NCI-H2029 (cell line): ENCODE measurements at places on chromosomes 16 and 17.

- no peak for DNase-seq
Measured at GRCh38 chr17:2695961-2696760, 15.4 kb downstream of the CLUH start.

DNA sequence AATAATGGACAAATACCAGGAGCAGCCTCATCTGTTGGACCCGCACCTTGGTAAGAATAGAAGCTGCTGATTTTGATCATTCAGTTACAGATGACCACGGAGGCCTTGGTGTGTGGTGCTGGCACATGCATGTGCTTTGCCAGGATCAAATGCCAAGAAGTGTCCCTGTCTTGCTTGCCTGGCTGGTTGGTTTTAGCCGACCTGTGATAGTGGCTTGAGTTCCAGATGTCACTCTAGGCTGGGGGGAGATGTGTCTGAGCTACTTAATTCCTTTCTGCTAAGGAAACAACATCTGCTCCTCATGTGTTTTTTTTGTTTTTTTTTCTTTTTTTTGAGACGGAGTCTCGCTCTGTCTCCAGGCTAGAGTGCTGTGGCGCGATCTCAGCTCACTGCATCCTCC is 4.3 kb downstream of the TBCD start:
- no peak for DNase-seq

DNA sequence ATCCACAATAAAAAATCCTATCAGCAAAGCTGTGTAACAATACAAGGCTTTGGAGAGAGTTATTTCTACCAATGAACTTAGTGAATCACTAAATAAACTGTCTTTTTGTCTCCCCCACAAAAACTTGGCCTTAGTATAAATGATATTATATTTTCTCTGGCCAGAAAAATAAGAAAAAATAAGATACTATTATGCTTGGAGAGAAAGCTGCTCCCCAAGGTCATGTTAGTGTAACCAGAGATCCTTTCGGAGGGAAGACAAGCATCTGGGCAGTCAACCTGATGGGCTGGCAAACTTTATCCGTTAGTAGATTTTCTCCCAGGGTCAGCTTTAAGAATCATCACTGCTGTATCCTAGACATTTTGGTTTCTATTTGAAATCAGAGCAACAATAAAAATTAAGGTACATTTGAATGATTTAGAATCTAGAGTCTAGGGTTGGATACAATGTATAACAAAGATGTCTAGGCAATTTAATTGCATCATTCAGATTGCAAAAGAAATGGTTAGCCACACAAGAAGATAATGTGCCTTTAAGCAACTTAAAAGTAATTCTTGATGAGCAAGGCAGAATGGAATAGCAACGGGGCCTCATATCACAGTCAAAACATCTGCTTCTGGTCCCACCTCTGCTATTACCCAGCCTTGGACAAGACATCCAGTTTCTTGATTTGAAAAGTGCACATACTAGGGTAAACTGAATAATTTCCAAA is 280.4 kb downstream of the SLC39A11 start:
- DNase-seq = no peak

- DNase-seq = no peak
Measured at GRCh38 chr17:38556239-38556638, 49.5 kb downstream of the SRCIN1 start.

DNA sequence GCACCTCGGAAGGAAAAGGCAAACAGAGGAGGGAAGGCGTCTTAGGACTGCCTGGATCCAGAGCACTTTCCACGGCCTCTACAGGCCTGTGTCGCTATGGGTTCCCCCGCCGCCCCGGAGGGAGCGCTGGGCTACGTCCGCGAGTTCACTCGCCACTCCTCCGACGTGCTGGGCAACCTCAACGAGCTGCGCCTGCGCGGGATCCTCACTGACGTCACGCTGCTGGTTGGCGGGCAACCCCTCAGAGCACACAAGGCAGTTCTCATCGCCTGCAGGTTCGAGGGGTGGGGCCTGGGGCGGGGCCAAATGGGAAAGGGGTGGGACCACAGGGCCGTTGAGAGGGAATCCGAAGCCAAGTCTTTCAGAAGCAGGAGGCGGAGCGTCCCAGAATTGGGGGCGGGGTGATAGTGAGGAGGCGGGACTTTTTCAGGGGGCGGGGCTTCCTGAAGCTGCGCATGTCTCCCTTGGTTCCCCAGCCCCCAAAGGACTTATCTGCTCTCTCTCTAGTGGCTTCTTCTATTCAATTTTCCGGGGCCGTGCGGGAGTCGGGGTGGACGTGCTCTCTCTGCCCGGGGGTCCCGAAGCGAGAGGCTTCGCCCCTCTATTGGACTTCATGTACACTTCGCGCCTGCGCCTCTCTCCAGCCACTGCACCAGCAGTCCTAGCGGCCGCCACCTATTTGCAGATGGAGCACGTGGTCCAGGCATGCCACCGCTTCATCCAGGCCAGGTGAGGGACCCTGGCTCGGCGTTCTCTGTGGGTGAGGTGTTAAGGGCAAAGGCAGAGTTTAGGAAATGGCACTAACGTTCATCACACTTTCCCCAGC is 939 bp downstream of the BCL6B start:
- DNase-seq = peak; percentile 60

DNA sequence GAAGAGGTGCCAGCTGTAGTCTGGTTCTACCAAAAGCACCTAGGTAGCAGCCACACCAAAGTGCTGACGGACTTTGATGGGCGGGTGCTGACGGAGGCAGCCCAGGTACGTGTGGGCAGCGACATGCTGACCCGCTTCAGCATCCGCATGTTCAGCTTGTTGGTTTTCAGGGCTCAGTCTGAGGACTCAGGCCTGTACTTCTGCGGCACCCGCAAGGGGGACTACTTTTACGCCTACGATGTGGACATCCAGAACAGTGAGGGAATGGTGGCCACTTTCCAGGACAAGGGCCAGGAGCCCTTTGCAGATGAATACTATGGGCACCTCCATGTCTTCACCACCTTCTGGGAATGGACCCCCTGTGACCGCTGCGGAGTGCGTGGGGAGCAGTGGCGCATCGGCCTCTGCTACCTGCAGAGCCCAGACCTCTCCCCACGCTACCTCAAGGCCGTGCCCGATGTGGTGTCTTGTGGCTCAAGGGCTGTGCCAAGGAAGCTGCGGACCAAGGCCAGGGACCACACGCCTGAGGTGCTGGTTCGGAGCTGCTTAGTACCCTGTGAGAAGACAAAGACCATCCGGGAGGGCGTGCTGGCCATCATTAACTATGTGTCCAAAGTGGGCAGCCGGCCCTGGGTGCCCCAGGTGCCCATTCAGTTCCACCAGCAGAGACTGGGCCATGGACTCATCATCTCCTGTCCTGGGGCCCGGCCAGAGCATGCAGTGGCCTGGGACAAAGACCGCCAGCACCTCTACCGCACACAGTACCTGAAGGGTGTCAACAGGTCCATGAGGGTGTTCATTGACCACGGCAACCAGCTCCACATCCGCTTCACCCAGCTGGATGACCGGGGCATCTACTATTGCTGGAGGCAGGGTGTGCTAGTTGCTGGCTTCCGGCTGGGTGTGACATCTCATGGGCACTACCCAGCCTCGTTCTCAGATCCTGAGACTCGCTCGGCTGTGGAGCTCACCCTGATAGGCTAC is 5.0 kb upstream of the EFTUD2 start:
- DNase-seq = no peak

DNA sequence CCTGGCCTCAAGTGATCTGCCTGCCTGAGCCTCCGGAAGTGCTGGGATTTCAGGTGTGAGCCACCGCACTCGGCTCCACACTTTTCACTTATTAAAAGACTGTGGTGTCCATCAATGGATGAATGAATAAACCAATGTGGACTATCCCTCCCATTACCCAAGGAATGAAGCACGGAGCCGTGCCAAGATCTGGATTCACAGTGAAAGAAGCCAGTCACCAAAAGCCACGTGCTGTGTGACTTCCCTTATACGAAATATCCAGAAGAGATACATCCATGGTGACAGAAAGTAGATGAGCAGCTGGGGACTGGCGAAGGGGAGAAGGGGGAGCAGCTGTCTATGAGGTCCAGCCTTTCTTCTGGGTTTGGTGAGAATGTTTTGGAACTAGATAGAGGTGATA is 48.2 kb upstream of the STH start:
- no peak for DNase-seq

DNA sequence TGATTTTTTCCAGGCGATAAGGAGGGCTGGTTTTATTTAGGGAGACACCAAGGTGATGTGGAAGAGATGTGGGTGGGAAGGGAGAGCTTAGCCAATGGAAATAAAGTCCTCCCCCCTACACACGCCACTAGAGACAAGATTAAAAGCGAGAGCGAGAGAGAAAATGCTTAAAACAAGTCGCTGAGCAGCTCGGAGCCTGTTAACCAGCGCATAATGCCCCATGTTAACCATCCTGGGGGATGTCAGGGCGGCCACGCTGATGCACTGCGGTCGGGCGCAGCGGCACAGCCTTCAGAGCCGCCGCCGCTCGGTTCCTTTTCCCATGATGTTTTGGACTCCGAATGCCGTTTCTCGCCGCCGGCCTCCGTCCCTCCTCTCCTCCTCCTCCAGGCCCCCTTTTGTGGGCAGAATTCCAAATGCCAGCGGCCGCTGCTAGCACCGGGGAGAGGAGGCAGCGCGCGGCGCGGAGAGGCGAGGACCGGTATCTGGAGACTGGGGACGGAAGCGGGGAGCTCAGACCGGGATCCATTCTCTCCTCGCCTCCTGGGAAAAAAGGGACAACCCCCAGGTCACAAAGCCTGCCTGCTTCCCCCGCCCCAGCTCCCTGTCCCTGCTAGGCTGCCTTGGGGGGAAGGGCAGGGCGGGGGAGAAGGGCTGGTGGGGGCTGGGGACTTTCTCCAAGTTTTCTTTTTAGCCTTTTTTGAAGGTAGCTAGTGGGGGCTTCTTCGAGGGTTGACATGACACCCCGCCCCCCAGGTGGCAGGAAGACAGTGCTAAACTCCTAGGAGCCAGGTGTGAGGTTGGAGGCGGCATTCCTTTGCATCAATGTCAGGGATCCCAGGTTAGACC is 98.1 kb upstream of the CCL2 start:
- DNase-seq = no peak

GRCh38 chr17:80625627-80626026 is 81.0 kb downstream of the RPTOR start:
- no peak for DNase-seq

DNA sequence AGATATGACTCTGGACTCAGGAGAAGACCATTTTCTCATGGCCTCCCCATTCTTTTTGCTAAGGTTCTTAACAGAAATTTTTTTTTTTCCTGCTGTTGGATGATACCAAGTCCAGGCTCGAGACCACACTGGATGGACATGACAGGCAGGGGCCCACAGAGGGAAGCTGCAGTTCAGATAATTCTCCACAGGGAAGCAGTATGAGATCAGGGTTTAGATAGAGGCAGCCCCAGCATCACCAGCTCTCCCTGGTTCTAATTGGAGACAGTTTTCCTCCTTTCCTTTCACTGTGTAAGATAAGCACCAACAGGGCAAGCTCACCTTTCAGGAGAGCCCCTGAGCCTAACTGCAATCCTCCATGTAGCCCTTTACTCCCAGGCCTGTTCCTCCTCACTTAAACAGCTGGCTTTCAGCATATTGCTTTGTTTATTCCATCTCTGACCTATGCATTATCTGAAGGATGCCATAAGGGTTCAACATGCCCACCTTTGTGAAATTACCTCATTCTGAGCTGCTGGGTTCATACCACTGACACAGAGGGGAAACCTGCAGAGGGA is 108.1 kb downstream of the SNX11 start:
- DNase-seq = peak; percentile 24

- DNase-seq = no peak
Measured at GRCh38 chr17:79623786-79624717, 13.2 kb upstream of the RBFOX3 start.

- DNase-seq = no peak
Measured at GRCh38 chr16:15592324-15592723, 50.6 kb downstream of the MARF1 start.

DNA sequence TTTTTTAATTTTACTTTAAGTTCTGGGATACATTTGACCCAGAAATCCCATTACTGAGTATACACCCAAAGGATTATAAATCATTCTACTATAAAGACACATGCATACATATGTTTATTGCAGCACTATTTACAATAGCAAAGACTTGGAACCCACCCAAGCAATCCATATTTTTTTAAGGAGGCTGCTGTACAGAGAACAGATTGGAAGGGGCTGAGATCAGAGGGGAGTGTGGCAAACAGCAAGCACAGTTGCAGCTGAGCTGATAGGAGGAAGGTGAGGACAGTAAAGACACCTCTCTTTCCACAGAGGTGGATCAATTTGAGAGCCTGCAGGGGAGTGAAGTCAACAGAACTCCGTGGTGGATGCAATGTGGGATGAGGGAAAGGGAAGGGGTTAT is 10.2 kb upstream of the TMEM238L start:
- DNase-seq = no peak

DNA sequence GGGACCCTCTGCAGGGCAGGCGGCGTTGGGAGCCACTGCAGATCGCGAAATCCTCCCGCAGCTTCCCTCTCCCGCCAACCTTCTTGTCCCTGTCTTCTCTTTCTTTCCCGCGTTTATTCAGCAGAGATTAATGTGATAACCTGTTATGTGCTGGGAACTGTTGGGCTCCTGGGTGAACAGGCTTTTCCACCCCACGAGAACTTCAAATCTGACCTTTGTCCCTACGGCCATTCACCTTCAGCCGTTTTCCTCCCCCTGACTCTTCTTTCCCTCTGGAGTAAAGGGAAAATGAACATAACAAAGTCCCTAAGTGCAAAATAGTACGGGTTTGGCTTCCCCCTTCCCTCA is 15.2 kb upstream of the KPNA2 start:
- peak; percentile 18 for DNase-seq

DNA sequence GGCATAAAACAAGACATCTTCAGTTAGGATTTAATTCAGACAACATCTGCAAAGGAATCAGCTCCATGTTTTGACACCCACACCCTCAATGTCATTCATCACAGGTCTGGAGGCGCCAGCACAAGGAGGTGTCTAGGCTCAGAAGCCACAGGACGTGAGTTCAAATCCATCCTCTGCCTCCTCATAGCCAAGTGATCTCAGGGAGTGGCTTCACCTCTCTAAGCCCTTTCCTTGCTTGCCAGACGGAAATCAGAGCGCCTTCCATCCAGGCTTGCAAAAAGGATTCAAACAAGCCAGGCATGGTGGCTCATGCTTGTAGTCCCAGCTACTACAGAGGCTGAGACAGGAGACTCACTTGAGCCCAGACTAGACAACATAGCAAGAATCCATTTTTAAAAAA is 84.6 kb downstream of the GSG1L start:
- DNase-seq = no peak

DNA sequence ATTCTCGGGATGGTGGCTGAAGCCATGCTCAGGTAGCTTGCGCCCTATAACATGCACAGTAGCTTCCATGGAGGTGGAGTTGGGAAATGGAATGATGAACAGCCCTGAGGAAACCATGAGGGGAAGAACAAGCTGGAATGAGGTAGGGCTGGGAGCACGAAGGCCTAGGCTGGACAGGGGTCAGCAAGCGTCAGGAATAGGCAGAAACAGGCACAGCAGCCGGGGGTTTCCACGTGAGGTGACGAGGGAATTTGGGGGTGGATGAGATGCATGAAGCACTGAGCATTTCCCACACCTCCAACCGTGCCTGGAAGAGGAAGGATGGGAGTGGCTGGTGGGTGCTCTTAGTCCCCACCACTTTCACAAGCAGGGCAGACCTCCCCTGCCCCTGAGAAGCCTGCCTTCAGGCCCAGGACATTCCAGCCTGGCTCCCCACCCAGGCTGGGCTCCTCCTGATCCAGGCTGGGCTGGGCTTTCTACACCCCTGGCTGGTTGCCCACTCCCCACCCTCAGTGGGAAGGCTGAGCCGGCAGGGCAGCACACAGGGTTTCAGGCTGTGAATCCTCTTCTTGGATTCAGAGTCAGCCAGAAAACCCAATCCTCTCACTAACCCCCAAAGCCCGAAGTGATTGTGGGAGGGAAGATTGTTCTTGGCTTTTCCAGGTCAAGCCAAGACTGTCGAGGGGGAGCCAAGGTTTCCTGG is 21.9 kb downstream of the PLEKHG4 start:
- no peak for DNase-seq
